ENCODE measurements at places on chromosomes 5 and 9. TPM values are rescaled to one million over a fixed set of nuclear protein-coding genes. Genes with fewer than 3 reads are reported as not detected.

FABP6 gene
- total RNA-seq = 0.53 TPM

CCNJL gene
- total RNA-seq = 11.1 TPM

SPZ1 gene
- not detected for total RNA-seq

FBP2 gene
- total RNA-seq = 0.06 TPM

VCAN gene
- 8.9 TPM for total RNA-seq

SOX30 gene
- total RNA-seq = not detected

UGT3A1 gene
- not detected for total RNA-seq

PCDHB16 gene
- 0.08 TPM for total RNA-seq

BARHL1 gene
- total RNA-seq = not detected

PKD2L2 gene
- 0.12 TPM for total RNA-seq

GLRA1 gene
- total RNA-seq = not detected

SLC4A9 gene
- not detected for total RNA-seq

TMC1 gene
- 0.03 TPM for total RNA-seq

CXCL14 gene
- total RNA-seq = 0.37 TPM

Data from A549 treated with Hydrocortisone at 1 μM for 4 hours (cell line).